ENCODE measurements at places on chromosomes 5 and 9. TPM values are rescaled to one million over a fixed set of nuclear protein-coding genes. Genes with fewer than 3 reads are reported as not detected.

The HRH2 gene
- not detected for total RNA-seq

The NFIB gene
- 70.6 TPM for total RNA-seq

The OTP gene
- total RNA-seq, result not detected

The PIP5KL1 gene
- 0.97 TPM for total RNA-seq

The POMT1 gene
- 46.8 TPM for total RNA-seq

The SKP2 gene
- total RNA-seq, result 19.4 TPM

The BAAT gene
- under 0.01 TPM for total RNA-seq

The PAXX gene
- 10.7 TPM for total RNA-seq

The SLC45A2 gene
- total RNA-seq, result not detected

The GRAMD2B gene
- total RNA-seq, result 3.1 TPM

The TERT gene
- not detected for total RNA-seq

The PRDM9 gene
- total RNA-seq, result not detected

The KIF4B gene
- 0.38 TPM for total RNA-seq

The CDHR2 gene
- under 0.01 TPM for total RNA-seq

The NRG2 gene
- total RNA-seq, result 0.57 TPM

The TAS2R1 gene
- total RNA-seq, result not detected

The PCDHA4 gene
- 0.19 TPM for total RNA-seq

The PDGFRB gene
- 8.9 TPM for total RNA-seq
